B cell (primary cell): ENCODE measurements at places on chromosomes 6 and 20. TPM values are rescaled to one million over a fixed set of nuclear protein-coding genes. Genes with fewer than 3 reads are reported as not detected.
A peak's percentile ranks its signal among the peaks of the same experiment; 100 is the strongest.

Gene GMPR
- total RNA-seq = 0.41 TPM in 1 of 2 replicates, not detected in the other

Gene RNF217
- total RNA-seq = not detected in 2 replicates

GRCh38 chr20:7516621-7517111, 423.6 kb downstream of the HAO1 start:
- H3K36me3 ChIP-seq = no peaks in the 10 kb centered on the region
- no peak overlapping the region for H3K27ac ChIP-seq
- DNase-seq = no peak
- no peaks in the 10 kb centered on the region for H3K27me3 ChIP-seq
- H3K4me3 ChIP-seq = no peak overlapping the region

DNA sequence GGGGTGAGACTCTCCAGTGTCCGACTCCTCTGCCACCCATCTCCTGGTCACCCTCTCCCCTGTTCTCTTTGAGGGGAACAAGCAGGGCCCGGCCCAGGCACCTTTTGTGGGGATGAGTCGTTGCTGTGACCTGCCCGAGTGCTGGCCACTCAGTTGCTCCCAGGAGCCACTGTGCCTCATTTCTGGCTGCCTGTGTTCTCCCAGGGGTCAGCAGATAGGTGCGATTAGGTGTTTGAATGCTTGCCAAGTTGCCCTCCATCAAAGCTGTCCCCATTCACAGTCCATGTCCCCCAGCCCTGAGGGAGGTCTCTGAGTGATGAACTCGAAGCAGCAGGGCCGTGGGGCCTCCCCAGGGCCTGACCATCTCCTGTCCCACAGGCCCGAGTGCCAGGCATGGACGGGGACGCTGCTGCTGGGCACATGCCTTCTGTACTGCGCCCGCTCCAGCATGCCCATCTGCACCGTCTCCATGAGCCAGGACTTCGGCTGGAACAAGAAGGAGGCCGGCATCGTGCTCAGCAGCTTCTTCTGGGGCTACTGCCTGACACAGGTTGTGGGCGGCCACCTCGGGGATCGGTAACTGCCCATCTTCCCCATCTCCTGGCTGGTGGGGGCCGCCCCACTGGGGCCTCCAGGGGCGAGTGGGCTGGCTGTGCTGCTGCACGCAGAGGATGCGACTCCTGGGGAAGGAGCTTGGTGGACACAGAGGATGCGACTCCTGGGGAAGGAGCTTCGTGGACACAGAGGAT, 4.1 kb downstream of the SLC17A9 start:
- no peaks in the 10 kb centered on the region for H3K27me3 ChIP-seq
- no peak overlapping the region for H3K27ac ChIP-seq
- H3K4me3 ChIP-seq = no peak overlapping the region
- peaks cover 27% of the 10 kb centered on the region for H3K36me3 ChIP-seq
- H3K4me1 ChIP-seq = peaks cover 36% of the 10 kb centered on the region

DNA sequence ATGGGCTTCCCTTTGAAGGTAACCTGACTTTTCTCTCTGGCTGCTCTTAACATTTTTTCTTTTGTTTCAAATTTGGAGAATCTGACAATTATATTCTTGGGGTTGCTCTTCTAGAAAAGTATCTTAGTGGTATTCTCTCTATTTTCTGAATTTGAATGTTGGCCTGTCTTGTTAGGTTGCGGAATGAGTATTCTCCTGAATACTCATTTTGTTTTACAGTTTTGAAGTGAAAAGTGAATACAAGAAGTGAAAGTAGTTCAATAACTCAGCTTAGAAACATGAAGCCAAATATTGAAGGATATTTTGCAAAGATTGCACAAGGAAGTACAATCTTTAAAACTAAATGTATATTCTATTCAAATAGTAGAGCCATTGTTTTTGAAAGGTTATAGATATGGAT, 120.2 kb upstream of the MAP3K4 start:
- H3K36me3 ChIP-seq = no peaks in the 10 kb centered on the region
- no peaks in the 10 kb centered on the region for H3K4me1 ChIP-seq
- no peak overlapping the region for H3K4me3 ChIP-seq

DNA sequence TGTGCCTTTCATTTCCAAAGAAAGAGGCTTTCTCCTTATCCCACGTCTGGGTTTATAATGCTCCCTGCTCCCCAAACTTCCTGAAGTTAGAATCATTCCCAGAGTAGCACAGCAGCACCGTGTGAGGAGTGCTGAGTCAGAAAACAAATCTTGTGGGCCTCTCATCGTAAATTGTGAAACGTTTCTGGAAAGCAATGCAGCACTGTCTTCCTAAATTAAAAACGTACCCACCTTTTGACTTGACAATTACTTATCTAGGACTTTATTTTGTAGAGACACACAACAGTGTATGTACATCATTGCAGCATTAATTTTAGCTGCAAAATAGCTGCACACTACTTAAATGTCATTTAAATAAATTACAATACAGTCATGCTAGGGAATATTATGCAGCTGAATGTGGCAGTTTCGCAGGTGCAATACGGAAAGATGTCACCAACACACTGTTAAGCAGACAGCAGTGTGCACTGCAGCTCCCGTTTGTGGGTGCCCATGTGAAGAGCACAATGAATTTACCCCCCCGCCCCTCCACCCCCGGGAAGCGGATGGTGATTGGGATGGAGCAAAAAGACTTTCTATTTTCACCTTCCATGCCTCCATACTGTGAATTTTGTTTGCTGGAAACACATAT, 30.8 kb downstream of the RRBP1 start:
- H3K27me3 ChIP-seq = no peaks in the 10 kb centered on the region
- no peak overlapping the region for H3K4me3 ChIP-seq
- no peak overlapping the region for H3K27ac ChIP-seq
- H3K36me3 ChIP-seq = no peaks in the 10 kb centered on the region

Gene DNAAF9
- 7.6 and 7.7 TPM in 2 replicates for total RNA-seq

- H3K4me1 ChIP-seq = no peaks in the 10 kb centered on the region
- H3K27me3 ChIP-seq = no peaks in the 10 kb centered on the region
- no peaks in the 10 kb centered on the region for H3K36me3 ChIP-seq
- H3K27ac ChIP-seq = no peak overlapping the region
Observed at GRCh38 chr20:12321736-12322135, 404.0 kb downstream of the BTBD3 start.

Gene PCNA
- 31.7 and 35.5 TPM in 2 replicates for total RNA-seq

GRCh38 chr20:11261533-11262000, 587.8 kb upstream of the JAG1 start:
- H3K4me3 ChIP-seq = no peak overlapping the region
- H3K4me1 ChIP-seq = no peaks in the 10 kb centered on the region
- no peaks in the 10 kb centered on the region for H3K36me3 ChIP-seq
- H3K27me3 ChIP-seq = no peaks in the 10 kb centered on the region
- no peak overlapping the region for H3K27ac ChIP-seq
- DNase-seq = no peak

DNA sequence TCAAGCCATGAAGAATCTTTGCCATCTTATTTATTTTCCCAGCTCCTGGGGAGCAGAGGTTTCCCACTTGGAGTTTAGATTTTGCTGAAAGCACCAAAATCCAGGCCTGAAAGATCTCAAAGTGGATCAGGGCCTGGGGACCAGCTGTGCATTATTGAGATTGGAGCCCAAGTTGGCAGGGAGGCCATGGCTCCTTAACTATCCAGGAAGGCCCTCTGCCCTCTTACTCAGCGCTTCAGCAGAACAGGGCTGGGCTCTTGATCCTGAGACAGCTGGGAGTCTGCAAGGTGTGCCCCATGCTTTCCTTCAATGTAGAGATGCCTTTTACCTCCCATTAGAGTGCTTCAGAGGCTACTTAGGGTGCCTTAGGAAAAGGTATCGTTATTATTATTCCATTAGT, 24.6 kb downstream of the FOXO3 start:
- no peaks in the 10 kb centered on the region for H3K36me3 ChIP-seq
- H3K27ac ChIP-seq = no peak overlapping the region
- peaks cover 25% of the 10 kb centered on the region for H3K4me1 ChIP-seq
- no peak overlapping the region for H3K4me3 ChIP-seq
- no peaks in the 10 kb centered on the region for H3K27me3 ChIP-seq
- no peak for DNase-seq

Gene SLC4A11
- total RNA-seq = 1.6 and 2.7 TPM in 2 replicates

- peak overlapping the region; percentile 69 for H3K27ac ChIP-seq
- no peaks in the 10 kb centered on the region for H3K27me3 ChIP-seq
- H3K4me1 ChIP-seq = peaks cover 91% of the 10 kb centered on the region
- peaks cover 4% of the 10 kb centered on the region for H3K36me3 ChIP-seq
- no peak for DNase-seq
- no peak overlapping the region for H3K4me3 ChIP-seq
Observed at GRCh38 chr20:50528804-50529351, 18.7 kb downstream of the PTPN1 start.

Gene PABPC1L
- total RNA-seq = 100 and 105 TPM in 2 replicates

- no peaks in the 10 kb centered on the region for H3K36me3 ChIP-seq
- H3K27ac ChIP-seq = no peak overlapping the region
- no peaks in the 10 kb centered on the region for H3K4me1 ChIP-seq
- no peak overlapping the region for H3K4me3 ChIP-seq
Observed at GRCh38 chr6:47000842-47001241, 41.3 kb downstream of the ADGRF1 start.

DNA sequence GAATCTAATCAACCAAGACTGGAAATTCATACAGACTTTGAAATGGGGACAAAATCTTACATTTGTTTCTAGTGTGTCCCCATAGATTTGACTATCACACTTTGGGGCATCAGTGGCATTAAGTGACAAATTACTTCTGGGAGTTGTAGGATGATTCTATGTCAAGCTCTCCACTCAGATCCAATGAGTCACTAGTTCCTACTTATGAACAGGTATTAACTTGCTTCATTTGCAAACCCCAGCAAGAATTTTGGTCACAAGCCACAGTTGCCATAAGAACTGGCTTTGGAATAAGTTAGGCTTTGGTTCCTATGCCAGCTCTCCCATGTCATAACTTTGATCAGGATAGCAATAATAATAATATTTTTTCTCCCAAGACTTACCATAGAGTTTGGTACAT, 77.6 kb upstream of the PTPRK start:
- no peaks in the 10 kb centered on the region for H3K27me3 ChIP-seq
- no peaks in the 10 kb centered on the region for H3K36me3 ChIP-seq
- no peak for DNase-seq
- H3K4me1 ChIP-seq = no peaks in the 10 kb centered on the region
- no peak overlapping the region for H3K27ac ChIP-seq

Gene MAP3K5
- total RNA-seq = 34.1 and 35.1 TPM in 2 replicates

DNA sequence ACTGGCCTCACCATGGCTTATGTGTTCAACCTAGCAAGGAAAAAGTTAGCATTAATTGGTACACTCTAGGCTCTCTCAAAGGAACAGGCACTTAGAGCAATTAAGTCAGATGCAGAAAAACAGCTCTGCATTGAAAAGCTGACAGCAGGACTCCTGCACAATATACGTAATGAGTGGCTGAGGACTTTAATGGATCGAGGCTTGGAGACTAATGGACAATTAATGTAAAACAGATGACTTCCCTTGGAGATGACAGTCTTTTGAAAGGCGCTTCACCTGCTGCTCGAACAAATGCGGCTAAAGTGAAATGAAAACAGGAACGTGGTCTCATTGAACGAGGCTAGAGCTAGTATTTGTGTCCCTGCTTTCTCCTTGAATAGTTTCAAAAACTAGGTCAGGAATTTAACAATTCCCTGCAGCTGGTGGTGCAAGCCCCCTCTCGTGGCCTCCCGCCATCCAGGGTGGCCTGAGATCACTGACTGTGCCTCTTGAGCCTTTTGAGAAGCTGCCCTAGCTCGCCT, 137.1 kb downstream of the ELOVL4 start:
- H3K4me1 ChIP-seq = no peaks in the 10 kb centered on the region
- H3K27me3 ChIP-seq = no peaks in the 10 kb centered on the region
- DNase-seq = no peak
- H3K36me3 ChIP-seq = no peaks in the 10 kb centered on the region

DNA sequence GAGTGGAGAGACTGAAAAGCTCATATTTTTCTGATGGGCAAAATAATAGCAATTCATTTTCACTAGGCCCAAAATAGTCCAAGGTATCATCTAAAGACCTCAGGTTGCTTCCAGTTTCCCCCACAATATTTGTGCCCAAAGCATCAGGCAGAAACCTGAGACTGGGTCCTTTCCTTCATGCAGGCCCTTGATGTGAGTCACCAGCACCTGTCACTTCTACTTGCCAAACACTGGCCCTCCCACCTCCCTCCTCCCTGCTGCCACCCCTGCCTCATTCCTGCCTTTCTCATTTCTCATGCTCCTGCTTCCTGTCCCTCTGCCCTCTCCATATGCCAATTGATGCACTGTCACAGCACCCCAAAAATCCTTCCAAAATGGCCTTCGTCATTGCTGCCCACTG, 230.4 kb upstream of the CST7 start:
- DNase-seq = no peak
- H3K27me3 ChIP-seq = no peaks in the 10 kb centered on the region
- H3K27ac ChIP-seq = no peak overlapping the region
- no peak overlapping the region for H3K4me3 ChIP-seq
- no peaks in the 10 kb centered on the region for H3K4me1 ChIP-seq

- H3K27me3 ChIP-seq = no peaks in the 10 kb centered on the region
- H3K4me3 ChIP-seq = no peak overlapping the region
- H3K36me3 ChIP-seq = no peaks in the 10 kb centered on the region
Observed at GRCh38 chr6:105646391-105646867, 243.5 kb upstream of the PREP start.

GRCh38 chr6:14095437-14095836, 22.1 kb upstream of the CD83 start:
- DNase-seq = peak; percentile 95
- H3K4me1 ChIP-seq = peaks cover 90% of the 10 kb centered on the region
- H3K27me3 ChIP-seq = no peaks in the 10 kb centered on the region
- peak overlapping the region; percentile 18 for H3K4me3 ChIP-seq
- peak overlapping the region; percentile 98 for H3K27ac ChIP-seq

Gene RIOK1
- 25.9 and 32.1 TPM in 2 replicates for total RNA-seq

GRCh38 chr6:149951096-149951495, 9.3 kb downstream of the ULBP2 start:
- H3K4me1 ChIP-seq = peaks cover 10% of the 10 kb centered on the region
- no peak overlapping the region for H3K4me3 ChIP-seq
- peaks cover 36% of the 10 kb centered on the region for H3K27me3 ChIP-seq
- DNase-seq = no peak
